ENCODE measurements at places on chromosomes 7 and 10.

DNA sequence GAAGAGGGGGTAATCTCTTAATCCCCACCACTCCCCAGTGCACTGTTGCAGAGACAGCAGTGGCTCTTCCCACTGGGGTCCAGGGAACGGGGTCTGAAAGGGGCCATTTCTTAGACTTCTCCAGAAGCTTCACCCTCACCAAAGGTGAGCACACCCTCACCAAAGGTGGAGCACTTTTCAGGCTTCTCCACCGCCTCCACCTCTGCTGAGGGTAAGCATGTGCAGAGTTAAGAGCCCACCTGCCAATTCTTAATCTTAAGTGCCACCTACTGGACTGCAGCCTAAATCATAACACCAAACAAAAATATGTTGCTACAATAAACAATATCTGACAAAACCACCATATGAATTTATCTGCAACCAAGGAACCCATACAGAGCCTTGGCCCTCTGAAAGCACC lies 27.0 kb downstream of the SNX13 start:
- DNase-seq: no peak

- DNase-seq: no peak
Measured at GRCh38 chr10:29243750-29244149, 45.1 kb upstream of the LYZL1 start.

GRCh38 chr10:78537018-78537417 lies 503.4 kb downstream of the RPS24 start:
- no peak for DNase-seq

DNA sequence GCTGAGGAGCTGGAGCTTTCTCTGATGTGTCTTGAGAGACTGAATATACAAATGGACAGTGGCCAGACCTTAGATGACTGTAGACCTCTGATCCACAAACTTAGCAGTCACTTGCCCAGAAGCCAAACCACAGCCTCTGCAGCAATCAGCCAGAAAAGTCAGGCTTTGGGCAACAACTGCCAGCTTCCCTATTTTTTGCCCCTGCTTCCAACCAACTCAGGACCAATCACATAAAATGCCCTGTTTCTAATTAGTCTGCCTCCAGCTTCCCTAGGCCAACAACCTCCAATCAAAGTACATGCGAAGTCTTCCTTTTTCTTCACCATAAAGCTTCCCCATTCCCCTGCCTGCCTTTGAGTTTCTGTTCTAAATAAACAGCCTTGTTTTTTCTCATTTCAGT lies 37.8 kb upstream of the CACUL1 start:
- no peak for DNase-seq

- no peak for DNase-seq
Measured at GRCh38 chr10:69464801-69465401, 13.6 kb downstream of the TSPAN15 start.

DNA sequence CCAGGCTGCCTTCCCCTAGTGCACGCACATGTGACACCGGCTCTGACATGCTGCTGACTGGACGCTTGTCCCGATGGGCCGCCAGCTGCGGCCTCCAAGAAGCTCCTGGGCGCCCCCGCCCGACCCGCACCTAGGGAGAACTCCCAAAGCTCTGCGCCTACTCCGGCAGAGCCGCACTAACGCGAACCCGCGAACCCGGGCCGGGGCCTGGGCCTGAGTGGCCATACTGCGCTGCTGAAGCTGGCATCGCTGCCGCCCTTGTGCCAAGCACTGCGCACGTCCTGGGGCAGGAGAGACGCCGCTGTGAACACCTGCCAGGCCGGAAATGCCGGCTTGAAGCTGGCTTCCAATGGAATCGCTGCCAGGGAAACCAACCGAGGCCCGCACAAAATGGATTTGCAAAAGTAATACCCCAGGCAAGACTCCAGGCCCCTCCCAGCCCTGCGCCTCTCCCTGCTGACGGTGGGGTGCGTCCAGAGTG lies 85.1 kb downstream of the WASHC2A start:
- no peak for DNase-seq

GRCh38 chr10:112585126-112585525 lies 138.1 kb downstream of the VTI1A start:
- no peak for DNase-seq

DNA sequence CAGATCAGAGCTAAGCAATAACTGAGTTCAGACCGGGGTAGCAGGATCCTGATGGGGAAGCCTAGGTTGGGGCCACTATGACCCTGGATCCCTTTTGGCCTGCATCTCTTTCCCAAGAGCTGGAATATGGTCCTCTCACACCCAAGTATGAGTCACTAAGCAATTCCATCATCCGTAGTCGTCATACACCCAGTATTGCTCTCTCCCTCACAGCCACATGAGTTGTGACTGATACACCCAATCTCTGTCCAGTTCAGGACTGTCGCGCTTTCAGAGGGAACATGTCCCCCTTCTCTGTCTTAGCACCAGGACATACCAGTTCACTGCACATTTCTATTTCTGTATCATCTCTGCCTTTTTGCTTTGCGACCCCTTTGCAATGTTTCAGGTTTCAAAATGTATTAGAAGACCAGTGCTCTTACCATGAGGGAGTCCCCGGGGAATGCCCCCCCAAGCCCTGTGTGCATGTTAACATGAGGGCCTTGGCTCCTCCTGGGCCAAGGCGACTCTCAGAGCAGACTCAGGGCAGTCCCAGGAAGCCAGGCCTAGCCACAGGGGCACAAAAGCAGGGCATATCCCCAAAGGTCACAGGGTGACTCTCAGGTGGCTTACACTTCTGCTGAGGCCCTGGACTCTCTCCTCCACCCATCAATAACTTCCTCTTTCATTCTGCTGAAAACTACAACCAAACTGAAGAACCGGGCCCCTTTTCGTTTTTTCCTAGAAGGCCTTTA lies 75.3 kb upstream of the SAMD8 start:
- no peak for DNase-seq

- DNase-seq: no peak
Measured at GRCh38 chr7:156733638-156734037, 93.1 kb downstream of the RNF32 start.

Measured in stimulated activated CD8-positive, alpha-beta memory T cell treated with anti-CD3 and anti-CD28 coated beads, Interleukin-15, amount 100 ng/mL, for 4 hours (primary cell).